Activated CD4-positive, alpha-beta T cell treated with anti-CD3 and anti-CD28 coated beads, Interleukin-2, amount 50 U/mL, for 16 hours (primary cell): ENCODE measurements at places on chromosomes 6 and 20.

GRCh38 chr6:7150381-7151064 lies 42.8 kb downstream of the RREB1 start:
- DNase-seq = no peak

DNA sequence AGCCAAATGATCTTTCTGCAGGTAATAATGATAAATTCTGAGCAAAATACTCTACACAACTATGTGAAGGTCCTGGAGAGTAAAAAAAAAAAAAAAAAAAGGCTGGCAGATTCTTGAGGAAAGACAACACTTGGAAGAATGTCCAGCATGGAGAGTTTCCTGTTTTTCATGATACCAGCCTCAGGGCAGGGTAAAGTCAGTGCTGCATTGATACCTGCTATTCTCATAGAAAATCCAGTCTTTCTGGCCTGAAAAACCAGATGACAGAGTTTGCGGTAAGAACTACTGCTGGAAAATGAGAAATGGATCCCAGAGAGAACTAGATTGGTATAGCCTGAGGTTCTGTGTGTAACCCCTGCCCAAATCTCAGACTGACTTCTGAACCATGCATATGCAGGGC lies 89.1 kb downstream of the AFG1L start:
- no peak for DNase-seq

GRCh38 chr20:60283281-60283680 lies 325.1 kb downstream of the CDH26 start:
- no peak for DNase-seq

- no peak for DNase-seq
Measured at GRCh38 chr6:33313105-33313708, 671 bp downstream of the TAPBP start.

- DNase-seq = no peak
Measured at GRCh38 chr6:19976411-19977129, 139.4 kb downstream of the ID4 start.

DNA sequence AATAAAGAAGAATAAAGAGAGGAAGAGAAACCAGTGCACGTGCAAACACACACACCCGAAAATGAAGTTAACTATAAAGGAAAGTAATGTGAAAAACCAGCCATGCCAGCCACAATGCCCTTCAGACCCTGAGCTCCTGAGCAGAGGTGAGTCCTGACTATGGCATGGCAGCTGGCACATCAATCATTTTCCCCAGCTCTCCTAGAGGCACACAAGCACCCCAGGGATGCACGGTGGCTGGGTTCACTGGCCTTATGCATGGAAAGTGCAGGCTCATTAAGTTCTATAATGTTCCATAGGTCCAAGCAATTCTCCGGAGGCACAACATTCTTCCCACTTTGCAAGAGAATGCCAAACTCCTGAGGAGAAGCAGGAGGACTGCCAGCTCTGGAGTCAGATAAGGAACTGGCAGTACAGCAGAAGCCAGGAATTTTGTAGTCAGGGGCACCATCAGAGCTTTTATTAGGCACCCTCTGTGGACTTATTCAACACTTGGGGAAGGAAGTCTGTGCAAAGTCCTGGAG lies 175.0 kb upstream of the PRDM1 start:
- DNase-seq = no peak
